ENCODE measurements at places on chromosomes 2 and 18. TPM values are rescaled to one million over a fixed set of nuclear protein-coding genes. Genes with fewer than 3 reads are reported as not detected.

Gene CCDC148
- total RNA-seq = 0.35 TPM

Gene CABYR
- total RNA-seq = 16.2 TPM

Gene YES1
- total RNA-seq = 27.5 TPM

Gene GAREM1
- total RNA-seq = 8.2 TPM

Gene LYG2
- not detected for total RNA-seq

Gene HOXD10
- total RNA-seq = 6.7 TPM

Gene PAX3
- total RNA-seq = not detected

Gene C18orf63
- total RNA-seq = not detected

Gene KIDINS220
- 17.1 TPM for total RNA-seq

Gene AMER3
- total RNA-seq = not detected

Gene SERPINB10
- total RNA-seq = not detected

Gene BOK
- 27.5 TPM for total RNA-seq

Gene CCDC68
- 5.8 TPM for total RNA-seq

Gene MARCHF4
- 20.0 TPM for total RNA-seq

Gene RNPEPL1
- 60.6 TPM for total RNA-seq

Gene TXNDC2
- 0.17 TPM for total RNA-seq

Gene ANO7
- 2.1 TPM for total RNA-seq

Gene PCBP1
- total RNA-seq = 339 TPM

Gene PTPRN
- total RNA-seq = 1.4 TPM

Gene CGREF1
- 8.1 TPM for total RNA-seq

Gene POTEJ
- not detected for total RNA-seq

Gene SLC19A3
- 2.1 TPM for total RNA-seq

Gene RFX8
- not detected for total RNA-seq

Gene SELENOI
- total RNA-seq = 19.9 TPM

Gene GKN2
- total RNA-seq = 1.5 TPM

Gene MAP3K19
- not detected for total RNA-seq

Gene GALR1
- not detected for total RNA-seq

Gene NEB
- 0.35 TPM for total RNA-seq

Gene PSTPIP2
- 0.25 TPM for total RNA-seq

Gene LIMS3
- not detected for total RNA-seq

Gene RAB6C
- not detected for total RNA-seq

Gene RBBP8
- total RNA-seq = 23.7 TPM

Gene C1QL2
- total RNA-seq = 0.86 TPM

Gene TPRKB
- 76.6 TPM for total RNA-seq

Gene SPP2
- not detected for total RNA-seq

Gene DDX18
- 80.3 TPM for total RNA-seq

Gene ESPNL
- total RNA-seq = 0.18 TPM

Gene PID1
- 4.3 TPM for total RNA-seq

Gene SERPINB11
- total RNA-seq = not detected

Gene MC5R
- total RNA-seq = not detected

Gene NR4A2
- 2.9 TPM for total RNA-seq

Gene RETSAT
- total RNA-seq = 52.7 TPM

Gene EN1
- 0.83 TPM for total RNA-seq

Gene MOCOS
- total RNA-seq = 2.7 TPM

Gene CREG2
- 9.3 TPM for total RNA-seq

Gene MRO
- total RNA-seq = 0.05 TPM

Gene ACVR2A
- total RNA-seq = 3.5 TPM

Gene LRRC30
- total RNA-seq = not detected

Gene BIN1
- 35.7 TPM for total RNA-seq

Gene MC2R
- not detected for total RNA-seq

Gene IL36B
- not detected for total RNA-seq

Gene NEU4
- total RNA-seq = 0.28 TPM

Gene GTF2A1L
- not detected for total RNA-seq

Gene HOXD3
- total RNA-seq = not detected

Gene GPR45
- not detected for total RNA-seq

Gene AGXT
- not detected for total RNA-seq

Gene ASB18
- total RNA-seq = not detected

Gene TEKT4
- not detected for total RNA-seq
